Right atrium auricular region (tissue), 2 donors: ENCODE measurements at places on chromosomes 4 and X. TPM values are rescaled to one million over a fixed set of nuclear protein-coding genes. Genes with fewer than 3 reads are reported as not detected.

The SUPT20HL1 gene
- total RNA-seq = not detected

The VSIG1 gene
- total RNA-seq = not detected

The EMCN gene
- total RNA-seq = 41.2 TPM

The CACNA1F gene
- total RNA-seq = 0.11 TPM

DNA sequence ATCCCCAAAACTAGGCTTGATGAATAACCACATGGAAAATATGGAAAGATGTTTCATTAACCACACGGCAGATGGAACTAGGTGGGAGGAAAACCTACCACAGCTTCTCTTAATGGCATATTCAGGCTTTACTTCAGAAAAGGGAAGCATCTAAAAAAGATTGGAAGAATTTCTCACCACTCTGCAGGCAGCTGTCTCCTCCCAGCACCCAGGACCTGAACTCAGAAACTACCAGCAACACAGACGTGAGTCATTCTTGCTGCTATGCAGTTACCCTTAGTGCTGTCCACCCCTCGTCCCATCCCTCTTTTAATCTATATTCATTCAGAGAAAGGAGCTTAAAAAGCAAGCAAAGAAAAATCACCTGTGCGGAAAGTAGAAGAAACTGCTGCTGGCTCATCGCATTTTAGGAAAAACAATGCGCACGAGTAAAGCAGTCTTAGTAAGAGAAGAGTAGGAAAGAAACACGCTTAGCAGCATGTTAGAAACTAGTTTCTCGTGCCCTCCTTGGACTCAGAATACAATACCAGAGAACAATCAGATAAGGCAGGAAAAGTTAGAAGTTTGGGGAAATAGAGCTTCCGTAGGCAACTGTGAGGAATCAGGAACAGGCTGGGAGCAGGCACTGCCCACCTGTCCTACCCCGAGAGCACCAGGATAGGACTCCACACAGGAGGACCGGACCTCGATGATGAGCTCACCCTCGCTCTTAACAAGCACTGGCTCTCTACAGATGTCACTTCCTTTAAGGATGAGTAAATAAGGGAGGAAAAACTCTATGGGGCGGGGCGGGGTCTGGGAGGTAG is 48.1 kb upstream of the ENPP6 start:
- H3K4me3 ChIP-seq = peak overlapping the region; percentile 22
- no peak overlapping the region for H3K27ac ChIP-seq
- DNase-seq = peak; percentile 58
- no peaks in the 10 kb centered on the region for H3K36me3 ChIP-seq

DNA sequence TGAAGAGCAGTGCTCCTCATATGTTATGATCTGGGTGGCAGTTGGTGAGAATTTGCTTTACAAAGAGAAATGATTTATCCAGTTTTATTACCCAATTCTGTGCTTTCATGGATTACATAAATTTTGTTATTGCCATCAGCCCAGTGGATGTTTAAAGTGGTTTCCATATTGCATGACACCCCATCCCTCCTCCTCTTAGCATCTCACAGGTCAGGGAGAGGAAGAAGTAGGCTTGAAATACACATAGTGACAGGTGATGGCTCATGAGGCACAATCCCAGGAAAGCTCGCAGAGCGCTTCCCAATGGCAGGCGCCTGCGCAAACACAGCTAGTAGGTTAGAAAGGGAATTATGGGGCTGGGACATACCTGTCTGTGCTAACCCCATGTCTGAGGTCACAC is 47.7 kb upstream of the GATB start:
- no peak for DNase-seq
- peak overlapping the region; percentile 85 for H3K27ac ChIP-seq
- H3K36me3 ChIP-seq = no peaks in the 10 kb centered on the region
- no peaks in the 10 kb centered on the region for H3K27me3 ChIP-seq
- peaks cover 18% of the 10 kb centered on the region for H3K4me1 ChIP-seq

DNA sequence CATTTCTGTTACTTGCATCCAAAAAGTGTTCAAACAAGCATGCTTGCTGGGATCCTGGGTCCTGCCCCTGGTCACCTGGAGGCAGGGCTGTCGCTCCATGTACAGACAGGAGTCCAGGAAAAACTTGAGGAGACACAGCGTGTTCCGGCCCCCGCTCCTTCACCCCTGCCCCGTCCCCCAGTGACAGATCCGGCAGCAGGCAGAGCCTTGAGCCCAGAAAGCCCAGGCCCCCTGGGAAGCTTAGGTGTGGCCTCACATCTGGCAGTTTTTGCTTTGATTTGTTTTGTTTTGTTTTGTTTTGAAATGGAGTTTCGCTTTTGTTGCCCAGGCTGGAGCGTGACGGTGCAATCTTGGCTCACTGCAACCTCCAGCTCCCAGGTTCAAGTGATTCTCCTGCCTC is 67.0 kb downstream of the TRMT44 start:
- no peaks in the 10 kb centered on the region for H3K4me1 ChIP-seq
- no peak overlapping the region for H3K4me3 ChIP-seq
- no peaks in the 10 kb centered on the region for H3K36me3 ChIP-seq
- DNase-seq = no peak

The GLRA2 gene
- not detected for total RNA-seq

GRCh38 chr4:87844452-87844851 is 11.7 kb downstream of the MEPE start:
- H3K27ac ChIP-seq = peak overlapping the region; percentile 56
- H3K4me3 ChIP-seq = no peak overlapping the region
- no peaks in the 10 kb centered on the region for H3K4me1 ChIP-seq
- H3K36me3 ChIP-seq = no peaks in the 10 kb centered on the region
- no peak for DNase-seq

DNA sequence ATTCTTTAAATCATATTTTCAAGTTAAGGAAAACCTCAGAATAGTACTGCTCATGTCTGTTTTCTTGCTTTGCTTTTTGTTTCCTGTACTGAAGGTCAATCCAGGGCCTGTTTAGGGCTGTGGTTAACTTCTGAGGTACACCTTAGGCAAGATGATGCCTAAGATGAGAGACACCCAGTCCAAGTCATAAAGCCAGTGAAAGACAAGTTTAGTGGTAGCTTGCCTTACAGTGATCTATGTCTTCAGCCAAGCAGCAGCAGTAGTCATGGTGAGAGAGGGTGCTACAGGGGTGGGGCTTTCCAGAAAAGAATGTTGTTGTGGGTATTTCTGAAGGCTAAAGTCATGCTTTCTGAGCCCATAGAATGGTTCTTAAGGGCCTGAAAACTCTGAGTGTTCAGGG is 173.7 kb downstream of the VSIG4 start:
- H3K27ac ChIP-seq = no peak overlapping the region
- H3K4me3 ChIP-seq = no peak overlapping the region
- H3K4me1 ChIP-seq = no peaks in the 10 kb centered on the region
- no peak for DNase-seq
- H3K27me3 ChIP-seq = no peaks in the 10 kb centered on the region
- no peaks in the 10 kb centered on the region for H3K36me3 ChIP-seq

DNA sequence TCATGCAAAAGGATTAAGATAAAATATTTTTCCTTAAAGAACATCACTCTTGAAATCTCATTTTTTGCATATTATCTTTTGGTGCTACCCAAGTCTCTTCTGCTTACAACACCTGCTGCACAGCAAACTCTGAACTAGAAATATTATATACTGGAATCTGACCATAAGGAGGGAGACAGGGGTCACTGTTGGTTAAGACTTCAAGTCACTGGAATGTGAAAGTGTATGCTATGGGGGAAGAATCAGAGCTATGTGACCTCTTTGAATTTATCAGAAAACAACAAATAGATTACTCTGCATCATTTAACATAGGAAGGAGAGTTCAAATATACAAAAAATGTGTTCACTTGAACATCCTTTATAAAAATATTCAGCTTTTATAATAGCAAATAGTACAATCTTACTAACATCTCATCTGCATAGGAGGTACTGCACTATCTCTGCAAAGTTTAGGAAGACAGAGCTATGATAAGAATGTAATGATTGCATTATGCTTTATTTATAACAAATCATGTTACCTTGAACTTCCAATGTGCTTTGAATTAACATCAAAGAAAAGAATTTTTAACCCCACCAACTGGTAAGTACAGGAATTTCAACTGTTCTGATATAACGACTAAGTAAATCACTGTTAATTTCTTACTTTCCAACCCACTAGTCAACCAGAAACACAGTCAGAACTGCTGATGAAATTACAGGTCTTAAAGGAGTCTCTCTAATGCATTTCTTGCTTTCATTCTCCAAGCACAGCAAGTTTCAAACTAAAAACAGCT is 69.8 kb downstream of the ZNF827 start:
- H3K4me1 ChIP-seq = peaks cover 7% of the 10 kb centered on the region
- no peak overlapping the region for H3K4me3 ChIP-seq
- DNase-seq = no peak
- H3K36me3 ChIP-seq = no peaks in the 10 kb centered on the region
- no peaks in the 10 kb centered on the region for H3K27me3 ChIP-seq
- H3K27ac ChIP-seq = no peak overlapping the region

DNA sequence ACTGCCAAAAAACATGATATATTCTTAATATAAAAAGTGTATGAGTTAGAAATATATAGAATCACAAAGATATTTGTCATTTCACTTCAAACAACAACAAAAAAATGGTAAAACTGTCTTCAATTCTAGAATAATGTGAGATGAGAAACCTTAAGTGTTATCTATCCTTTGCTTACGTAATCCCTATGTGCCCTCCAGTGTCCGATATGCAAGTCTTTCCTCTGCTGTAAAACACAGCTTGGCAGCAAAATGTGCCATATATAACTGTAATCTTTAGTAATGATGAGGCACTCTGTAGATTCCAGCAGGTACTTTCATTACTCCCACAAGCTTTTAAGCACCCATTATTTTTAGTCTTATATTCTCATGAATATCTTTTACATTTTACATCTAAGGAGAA is 555.1 kb upstream of the FRG1 start:
- DNase-seq = no peak
- no peaks in the 10 kb centered on the region for H3K36me3 ChIP-seq
- no peaks in the 10 kb centered on the region for H3K27me3 ChIP-seq
- no peak overlapping the region for H3K4me3 ChIP-seq
- no peaks in the 10 kb centered on the region for H3K4me1 ChIP-seq

The MXRA5 gene
- total RNA-seq = 4.2 TPM

The LRAT gene
- 0.15 TPM for total RNA-seq

GRCh38 chr4:64539234-64539849 is 130.1 kb upstream of the TECRL start:
- no peak overlapping the region for H3K4me3 ChIP-seq
- H3K4me1 ChIP-seq = no peaks in the 10 kb centered on the region
- H3K27ac ChIP-seq = no peak overlapping the region
- no peak for DNase-seq

- H3K27ac ChIP-seq = no peak overlapping the region
- no peak overlapping the region for H3K4me3 ChIP-seq
- no peaks in the 10 kb centered on the region for H3K27me3 ChIP-seq
- H3K4me1 ChIP-seq = no peaks in the 10 kb centered on the region
These were observed 457.4 kb upstream of the PCDH10 start for GRCh38 chr4:132691668-132692067.

DNA sequence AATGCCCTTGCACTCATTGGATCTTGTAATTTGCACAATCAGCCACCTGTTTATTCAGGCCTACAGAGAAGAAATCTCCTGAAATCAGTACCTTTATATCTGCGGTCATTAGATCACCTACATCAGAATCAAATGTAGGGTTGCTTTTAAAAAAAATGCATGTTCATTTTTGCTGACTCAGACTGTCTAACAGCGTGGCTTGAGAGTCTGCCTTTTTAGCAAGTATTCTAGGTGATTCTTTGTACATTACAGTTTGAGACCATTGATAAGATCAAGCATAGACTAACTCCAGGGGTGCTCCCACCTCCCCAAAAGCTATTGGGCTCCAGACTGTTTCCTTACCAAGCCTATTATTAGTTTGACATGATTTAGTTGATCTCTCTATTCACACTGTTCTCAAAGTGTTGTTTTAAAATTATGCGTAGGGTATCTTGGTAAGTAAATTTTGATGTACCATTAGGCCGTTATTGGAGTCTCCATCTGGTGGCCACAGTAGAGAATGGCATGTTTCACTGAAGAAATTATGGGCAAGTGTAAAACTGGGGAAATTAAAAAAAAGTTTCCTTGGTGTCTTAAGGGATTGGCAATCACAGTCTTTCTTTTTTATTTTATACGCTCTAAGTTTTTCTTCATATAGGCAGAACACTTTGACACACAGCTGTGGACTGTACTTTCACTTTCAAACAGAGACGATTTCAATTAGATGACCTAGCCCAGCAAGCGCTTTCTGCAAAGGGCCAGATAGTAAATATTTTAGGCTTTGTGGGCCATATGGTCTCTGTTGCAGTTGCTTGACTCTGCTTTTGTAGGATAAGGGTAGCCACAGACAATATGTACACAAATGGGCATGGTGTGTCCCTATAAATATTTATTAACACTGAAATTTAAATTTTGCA is 33.7 kb upstream of the MSL3 start:
- H3K27me3 ChIP-seq = no peaks in the 10 kb centered on the region
- H3K36me3 ChIP-seq = no peaks in the 10 kb centered on the region
- no peaks in the 10 kb centered on the region for H3K4me1 ChIP-seq

DNA sequence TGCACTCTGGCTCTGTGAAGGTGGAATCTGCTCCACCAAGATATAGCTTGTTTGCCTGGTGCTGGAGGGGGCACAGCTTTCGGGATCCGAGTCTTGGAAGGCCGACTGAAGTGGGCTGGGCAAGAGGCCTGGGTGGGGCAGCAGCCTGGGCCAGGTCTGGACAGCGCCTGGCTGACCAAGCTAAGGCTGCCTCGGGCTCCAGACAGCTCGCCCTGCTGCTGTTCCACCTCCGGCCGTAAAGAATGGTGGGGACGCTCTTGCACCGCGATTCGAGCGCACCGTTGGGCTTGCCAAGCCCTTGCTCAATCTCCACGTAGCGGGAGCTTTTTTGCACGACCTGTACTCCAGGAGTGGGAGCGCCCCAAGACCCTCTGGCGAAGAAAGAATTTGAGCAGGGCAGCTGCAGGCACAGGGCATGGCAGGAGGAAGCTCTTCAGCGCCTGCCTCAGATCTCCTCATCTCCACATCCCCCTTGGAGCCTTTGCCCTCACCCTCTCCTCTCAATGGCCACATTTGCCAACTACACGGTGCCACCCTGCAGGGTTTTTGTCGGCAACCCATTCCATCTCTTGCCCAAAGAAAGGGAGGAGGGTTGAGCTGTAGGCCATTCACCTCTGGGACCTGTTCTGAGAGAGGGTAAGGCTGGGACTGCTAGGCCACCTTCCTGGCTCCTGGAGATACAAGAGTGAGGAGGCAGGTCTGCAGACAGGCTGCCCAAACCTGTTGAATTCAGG is 18.9 kb downstream of the CNGA2 start:
- no peak overlapping the region for H3K27ac ChIP-seq
- H3K36me3 ChIP-seq = no peaks in the 10 kb centered on the region
- peak; percentile 59 for DNase-seq
- no peaks in the 10 kb centered on the region for H3K27me3 ChIP-seq

- no peak overlapping the region for H3K4me3 ChIP-seq
- no peaks in the 10 kb centered on the region for H3K36me3 ChIP-seq
- no peak for DNase-seq
- no peak overlapping the region for H3K27ac ChIP-seq
- no peaks in the 10 kb centered on the region for H3K27me3 ChIP-seq
- H3K4me1 ChIP-seq = no peaks in the 10 kb centered on the region
These were observed 442.8 kb downstream of the BCOR start for GRCh38 chrX:39654952-39655351.

- no peak overlapping the region for H3K27ac ChIP-seq
- H3K36me3 ChIP-seq = no peaks in the 10 kb centered on the region
- H3K4me1 ChIP-seq = no peaks in the 10 kb centered on the region
- H3K4me3 ChIP-seq = peak overlapping the region; percentile 35
- H3K27me3 ChIP-seq = no peaks in the 10 kb centered on the region
These were observed 957 bp downstream of the PPP2R2C start for GRCh38 chr4:6471307-6472007.

The SLC16A2 gene
- total RNA-seq = 8.3 TPM
